ENCODE measurements at places on chromosomes 5 and 9.

DNA sequence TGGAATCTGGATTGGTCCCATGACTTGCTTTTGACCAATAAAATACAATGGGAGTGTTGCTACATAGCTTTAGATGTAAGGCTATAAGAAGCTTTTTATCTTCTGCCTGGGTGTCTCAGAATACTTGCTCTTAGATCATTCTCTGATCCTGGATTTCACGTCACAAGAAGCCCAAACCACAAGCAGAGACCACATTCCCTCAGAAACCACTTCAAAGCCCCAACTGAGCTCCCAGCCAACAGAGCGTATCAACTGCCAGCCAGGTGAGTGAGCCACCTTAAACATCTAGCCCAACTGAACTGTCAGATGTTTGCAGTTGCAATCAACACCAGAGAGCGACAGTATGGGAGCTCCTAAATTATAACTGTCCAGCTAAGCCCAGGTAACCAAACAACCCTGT, 687.1 kb downstream of the TLE1 start:
- peak; percentile 3 for DNase-seq

DNA sequence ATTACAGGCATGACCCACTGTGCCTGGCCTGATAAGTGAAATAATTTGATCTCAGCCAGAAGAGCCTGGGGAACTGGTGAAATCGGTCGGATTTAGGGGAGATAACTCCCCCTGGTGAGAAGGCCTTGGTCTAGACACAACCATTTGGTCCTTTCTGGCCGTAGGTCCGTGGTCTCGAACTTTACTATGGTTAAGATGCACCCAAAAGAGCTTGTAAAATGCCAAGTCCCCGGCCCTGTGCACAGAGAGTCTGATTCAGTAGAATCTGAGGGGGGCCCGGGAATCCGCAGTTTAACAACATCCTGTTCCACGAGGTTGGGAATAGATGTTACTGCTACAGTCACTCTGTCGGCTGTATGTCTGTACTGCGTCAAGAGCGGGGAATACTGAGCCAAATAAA, 140.7 kb downstream of the C9orf50 start:
- no peak for DNase-seq

DNA sequence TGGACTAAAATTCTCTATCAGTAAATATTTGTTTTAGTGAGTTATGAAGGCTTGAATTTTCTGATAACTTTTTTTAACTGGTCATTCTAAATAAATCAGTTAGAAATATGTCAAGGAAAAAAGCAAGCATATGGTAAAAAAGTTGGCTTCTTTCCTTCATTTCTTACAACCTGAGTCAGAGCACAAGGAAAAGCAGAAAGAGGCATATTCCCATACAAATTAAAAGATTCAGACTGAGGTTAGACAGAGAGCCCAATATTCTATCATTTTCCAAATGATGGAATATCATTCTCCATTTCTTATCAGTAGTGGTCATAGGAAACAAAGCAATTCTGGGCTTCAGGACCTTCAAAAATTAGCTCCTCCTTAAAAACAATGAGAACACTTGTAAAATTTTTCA, 732.1 kb downstream of the MAT2B start:
- no peak for DNase-seq

- DNase-seq: no peak
Measured at GRCh38 chr5:139164020-139164419, 34.1 kb downstream of the SIL1 start.

- DNase-seq: no peak
Measured at GRCh38 chr5:113024076-113024697, 47.6 kb downstream of the DCP2 start.

DNA sequence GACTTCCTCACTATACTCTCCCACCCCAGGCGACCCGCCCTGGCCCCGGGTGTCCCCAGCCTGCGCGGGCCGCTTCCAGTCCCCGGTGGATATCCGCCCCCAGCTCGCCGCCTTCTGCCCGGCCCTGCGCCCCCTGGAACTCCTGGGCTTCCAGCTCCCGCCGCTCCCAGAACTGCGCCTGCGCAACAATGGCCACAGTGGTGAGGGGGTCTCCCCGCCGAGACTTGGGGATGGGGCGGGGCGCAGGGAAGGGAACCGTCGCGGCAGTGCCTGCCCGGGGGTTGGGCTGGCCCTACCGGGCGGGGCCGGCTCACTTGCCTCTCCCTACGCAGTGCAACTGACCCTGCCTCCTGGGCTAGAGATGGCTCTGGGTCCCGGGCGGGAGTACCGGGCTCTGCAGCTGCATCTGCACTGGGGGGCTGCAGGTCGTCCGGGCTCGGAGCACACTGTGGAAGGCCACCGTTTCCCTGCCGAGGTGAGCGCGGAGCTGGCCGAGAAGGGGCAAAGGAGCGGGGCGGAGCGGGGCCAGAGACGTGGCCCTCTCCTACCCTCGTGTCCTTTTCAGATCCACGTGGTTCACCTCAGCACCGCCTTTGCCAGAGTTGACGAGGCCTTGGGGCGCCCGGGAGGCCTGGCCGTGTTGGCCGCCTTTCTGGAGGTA, 2.1 kb downstream of the CA9 start:
- DNase-seq: peak; percentile 45

GRCh38 chr5:96338624-96339415, 94.2 kb downstream of the PCSK1 start:
- DNase-seq: no peak

- DNase-seq: no peak
Measured at GRCh38 chr9:130741831-130742449, 48.4 kb downstream of the EXOSC2 start.
